ENCODE measurements at places on chromosomes 1 and 21.
A peak's percentile ranks its signal among the peaks of the same experiment; 100 is the strongest.

GRCh38 chr1:11156441-11156840 lies 32.7 kb upstream of the ANGPTL7 start:
- no peak for DNase-seq

DNA sequence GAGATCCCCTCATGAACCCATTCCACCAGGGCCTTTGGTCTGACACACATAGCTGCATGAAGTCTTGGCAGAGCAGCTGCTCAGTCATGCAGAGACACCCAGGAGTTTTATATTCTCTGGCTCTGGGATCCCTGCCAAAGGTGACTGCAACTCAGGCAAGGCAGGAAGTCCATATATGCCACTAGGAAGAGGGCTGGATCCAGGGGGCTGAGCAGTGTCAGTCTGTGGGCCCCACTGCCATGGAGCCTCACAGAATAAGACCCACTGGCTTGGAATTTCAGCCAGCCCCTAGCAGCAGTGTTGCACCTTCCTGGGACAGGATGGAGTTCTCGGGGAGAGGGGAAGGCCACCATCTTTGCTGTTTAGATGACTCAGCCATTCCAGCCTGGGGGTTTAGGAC lies 199.7 kb downstream of the TBX15 start:
- DNase-seq, result peak; percentile 80

DNA sequence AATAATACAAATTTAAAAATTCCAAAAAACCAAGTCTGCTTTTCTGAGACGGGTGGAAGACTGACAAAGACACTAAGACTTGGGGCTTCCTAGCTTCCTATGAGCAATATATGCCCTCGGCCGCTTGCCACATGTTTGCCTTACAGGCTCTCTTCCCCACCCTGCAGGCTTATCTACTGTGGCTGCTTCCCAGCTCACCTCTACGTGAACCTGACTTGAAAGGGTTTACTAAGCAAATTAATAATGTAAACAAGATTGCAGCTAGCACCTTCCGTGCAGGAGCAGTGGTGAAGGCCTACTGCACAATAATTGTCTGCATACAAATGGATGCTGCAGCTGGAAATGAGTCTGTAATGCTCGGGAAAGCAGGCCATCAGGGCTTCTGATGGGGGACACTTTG lies 152.9 kb upstream of the DAB1 start:
- DNase-seq, result no peak

- no peak for DNase-seq
Measured at GRCh38 chr1:1069711-1070676, 4.1 kb downstream of the RNF223 start.

GRCh38 chr1:14071581-14071980 lies 371.6 kb downstream of the PRDM2 start:
- DNase-seq, result no peak

DNA sequence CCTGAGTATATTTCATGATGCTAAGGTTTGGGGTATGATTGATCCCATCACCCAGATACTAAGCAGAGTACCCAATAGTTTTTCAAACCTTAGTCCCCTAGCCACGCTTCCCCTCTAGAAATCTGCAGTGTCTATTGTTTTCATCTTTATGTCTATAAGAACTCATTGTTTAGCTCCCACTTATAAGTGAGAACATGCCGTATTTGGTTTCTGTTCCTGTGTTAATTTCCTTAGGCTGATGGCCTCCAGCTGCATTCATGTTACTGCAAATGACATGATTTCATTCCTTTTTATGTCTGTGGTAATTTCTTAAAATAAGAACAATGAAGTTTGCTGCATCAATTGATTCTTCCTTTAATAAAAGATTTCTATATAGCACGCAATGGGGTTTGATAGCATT lies 301.3 kb downstream of the PLPP3 start:
- DNase-seq, result no peak
